Breast epithelium (tissue), 4 donors: ENCODE measurements at places on chromosomes 7 and 10.
A peak's percentile ranks its signal among the peaks of the same experiment; 100 is the strongest.

DNA sequence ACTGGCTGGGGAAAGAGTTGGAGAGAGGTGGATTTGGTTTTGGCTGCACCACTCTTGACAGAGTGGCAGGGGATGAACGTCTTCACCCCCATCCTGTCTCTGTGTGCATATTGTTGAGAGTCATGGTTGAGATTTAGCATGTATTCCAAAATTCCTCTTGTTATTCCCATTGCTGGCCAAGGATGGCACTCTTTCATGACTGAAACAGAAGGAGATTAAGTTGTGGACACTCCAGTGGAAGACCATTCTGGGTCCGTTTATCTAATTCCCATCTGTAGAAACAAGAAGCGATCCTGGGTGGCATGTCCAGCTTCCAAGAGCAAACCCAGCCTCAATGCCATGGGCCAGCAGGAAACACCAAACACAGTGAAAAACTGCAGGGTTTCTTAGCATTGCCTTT is 469.0 kb upstream of the IGFBP3 start:
- DNase-seq = no peak

DNA sequence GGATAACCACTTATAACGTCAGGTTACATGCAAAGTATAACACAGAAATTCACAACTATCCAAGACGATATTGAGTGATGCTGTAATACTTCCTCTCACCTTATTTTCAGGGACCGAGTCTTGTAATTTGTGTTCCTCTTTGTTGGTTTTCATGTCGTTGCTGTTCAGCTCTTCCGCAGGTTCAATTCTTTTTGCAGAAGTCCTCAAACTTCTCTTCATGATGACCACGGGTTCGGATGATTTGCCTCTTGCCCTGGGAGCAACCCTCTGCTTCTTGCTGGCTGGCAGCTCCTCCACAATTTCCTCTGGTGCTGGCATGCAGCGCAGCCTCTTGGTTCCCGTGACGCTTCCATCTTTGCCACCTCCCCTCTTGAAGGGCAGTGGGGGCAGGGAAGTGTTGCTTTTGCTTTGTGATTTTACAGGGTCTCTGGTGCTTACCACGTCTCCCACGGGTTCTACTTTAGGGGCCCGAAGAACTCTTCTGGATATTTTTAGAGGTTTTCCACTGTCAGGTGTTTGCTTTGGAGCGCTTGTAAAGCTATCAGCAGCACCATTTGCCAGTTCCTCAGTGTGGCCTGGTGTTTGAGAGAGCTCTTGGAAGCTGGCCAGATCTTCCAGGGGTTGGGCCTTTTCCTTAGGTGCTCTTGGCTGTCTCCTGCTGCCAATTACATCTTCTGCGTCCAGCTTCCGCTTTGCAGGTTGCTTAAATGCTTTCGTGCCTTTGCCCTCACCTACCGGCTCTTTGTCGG is 23.6 kb downstream of the MKI67 start:
- no peak for DNase-seq

- no peak for DNase-seq
Observed at GRCh38 chr10:93416824-93417223, 65.3 kb downstream of the MYOF start.

DNA sequence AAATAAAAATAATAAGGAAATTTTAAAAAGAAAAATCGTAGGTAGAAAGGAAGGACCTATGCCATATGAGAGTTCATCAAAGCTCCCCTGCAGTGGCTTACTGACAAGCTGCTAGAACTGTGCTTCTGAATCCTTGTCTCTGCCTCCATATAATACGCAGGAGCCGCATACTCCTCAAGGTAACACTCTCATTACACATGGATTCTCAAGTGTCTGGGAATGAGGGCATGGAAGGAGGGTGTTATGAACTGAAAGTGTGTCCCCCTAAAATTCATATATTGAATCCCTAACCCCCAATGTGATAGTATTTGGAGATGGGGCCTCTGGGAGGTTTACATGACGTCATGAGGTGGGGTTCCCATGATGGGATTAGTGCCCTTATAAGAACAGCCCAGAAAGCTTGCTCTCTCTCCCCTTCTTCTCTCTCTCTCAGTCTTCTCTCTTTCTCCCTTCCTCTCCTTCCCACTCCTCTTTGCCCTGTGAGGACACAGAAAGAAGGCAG is 35.2 kb downstream of the CREB3L2 start:
- DNase-seq = no peak

DNA sequence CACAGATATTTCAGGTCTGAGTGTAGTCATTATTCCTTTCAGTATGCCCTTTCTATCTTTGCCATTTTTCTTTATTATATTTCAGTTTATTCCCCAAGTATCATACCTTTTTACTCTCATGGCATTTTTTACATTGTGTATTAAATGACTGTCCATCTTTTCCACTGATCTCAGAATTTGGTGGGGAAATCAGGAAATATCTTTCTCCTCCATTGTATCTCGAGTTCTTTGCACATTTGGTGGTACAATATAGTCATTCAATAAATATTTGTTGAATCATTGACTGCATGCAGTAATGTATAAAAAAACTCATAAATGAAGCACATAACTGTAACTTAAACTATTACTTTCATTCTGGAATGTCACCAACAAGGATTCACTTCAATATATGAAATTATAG is 354.7 kb downstream of the HGF start:
- DNase-seq = no peak

GRCh38 chr10:75435291-75435690 is 3.9 kb downstream of the LRMDA start:
- no peak for DNase-seq

DNA sequence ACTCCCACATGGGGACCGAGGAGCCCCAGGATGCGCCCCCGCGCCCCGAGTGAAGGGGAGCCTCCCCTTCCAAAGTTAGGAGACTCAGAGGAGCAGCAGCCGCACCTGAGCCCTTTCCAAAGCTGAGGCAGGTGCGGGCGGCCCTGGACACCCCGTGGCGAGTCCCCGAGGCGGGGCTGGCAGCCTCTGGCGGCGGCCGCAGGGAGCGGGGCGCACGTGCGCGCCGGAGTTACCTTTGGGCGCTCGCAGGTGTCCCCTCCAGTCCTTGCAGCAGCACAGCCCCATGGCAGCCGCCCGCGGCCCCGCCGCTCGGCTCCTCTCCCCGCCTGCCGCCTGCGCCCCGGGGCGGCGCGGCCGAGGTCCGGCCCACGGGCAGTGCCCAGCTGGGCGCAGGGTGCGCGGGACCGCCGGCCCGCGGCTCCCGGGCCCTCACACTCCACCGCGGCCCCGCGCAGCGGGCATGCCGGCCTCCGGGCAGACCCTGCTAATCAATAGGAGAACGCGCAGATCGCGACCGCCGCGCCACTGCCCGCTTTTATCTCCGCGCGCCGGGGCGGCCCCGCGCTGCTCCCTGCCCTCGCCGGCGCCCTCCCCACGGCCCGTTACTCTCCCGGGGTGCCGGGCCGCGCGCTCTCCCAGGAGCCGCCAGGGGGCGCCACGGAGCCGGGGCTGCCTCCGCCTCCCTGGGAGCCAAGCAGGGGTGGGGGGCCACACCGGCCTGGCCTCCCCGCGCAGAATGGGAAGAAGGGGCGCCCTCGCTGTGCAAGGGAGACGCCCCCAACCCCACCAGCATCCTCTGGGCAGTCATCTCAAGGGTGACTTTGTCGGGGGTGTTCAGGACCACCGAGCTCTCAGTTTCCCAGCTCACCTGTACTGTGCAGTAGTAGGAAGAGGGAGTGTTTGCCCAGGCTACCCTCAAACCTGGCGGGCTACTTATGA is 80.8 kb downstream of the ARHGAP22 start:
- DNase-seq = no peak

DNA sequence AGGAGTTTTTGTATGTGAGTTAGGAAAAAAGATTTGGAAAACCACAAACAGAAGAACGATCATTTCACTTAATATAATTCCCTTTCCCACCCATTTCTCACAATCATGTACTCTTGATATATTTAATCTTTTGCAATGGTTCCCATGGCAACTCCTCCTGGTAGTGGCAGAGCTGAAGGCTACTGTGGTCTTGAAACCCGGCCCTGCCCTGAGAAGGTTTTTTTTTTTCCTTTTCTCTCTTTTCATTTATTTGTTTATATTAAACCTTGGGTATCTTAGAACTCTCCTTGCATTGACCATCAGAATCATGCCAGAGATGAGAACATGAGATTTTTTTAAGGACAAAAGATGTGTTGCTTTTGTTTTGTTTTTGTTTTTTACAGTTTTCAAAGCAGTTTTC is 566.1 kb upstream of the NRP1 start:
- DNase-seq = no peak

DNA sequence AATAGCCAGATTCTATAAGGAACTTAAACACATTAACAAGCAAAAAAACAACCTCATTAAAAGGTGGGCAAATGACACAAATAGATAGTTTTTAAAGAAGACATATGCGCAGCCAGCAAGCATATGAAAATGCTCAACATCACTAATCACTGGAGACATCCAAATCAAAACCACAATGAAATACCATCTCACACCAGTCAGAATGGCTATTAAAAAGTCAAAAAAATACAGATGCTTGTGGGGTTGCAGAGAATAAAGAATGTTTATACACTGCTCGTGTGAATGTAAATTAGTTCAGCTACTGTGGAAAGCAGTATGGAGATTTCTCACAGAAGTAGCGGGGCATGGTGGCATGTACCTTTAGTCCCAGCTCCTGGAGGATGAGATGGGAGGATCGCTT is 164.0 kb downstream of the CHRM2 start:
- no peak for DNase-seq

DNA sequence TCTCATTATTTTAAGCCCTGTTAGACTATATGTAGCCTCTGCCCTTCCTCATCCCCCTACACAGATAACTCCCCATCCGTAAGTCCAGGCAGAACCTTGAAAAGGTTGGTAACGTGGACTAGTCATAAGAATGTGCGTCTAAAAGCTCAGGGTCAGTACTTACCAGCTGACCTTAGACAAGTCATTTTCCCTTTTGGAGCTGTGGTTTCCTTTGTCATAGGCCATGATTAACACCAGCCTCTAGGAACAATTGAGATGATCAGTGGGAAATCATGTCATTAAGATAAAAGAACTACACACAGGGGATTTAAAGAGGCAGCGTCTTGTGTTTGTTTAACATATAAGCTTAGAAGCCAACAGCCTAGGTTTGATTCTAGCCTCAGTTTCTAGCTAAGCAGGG is 6.9 kb upstream of the UNC5B start:
- DNase-seq = no peak

DNA sequence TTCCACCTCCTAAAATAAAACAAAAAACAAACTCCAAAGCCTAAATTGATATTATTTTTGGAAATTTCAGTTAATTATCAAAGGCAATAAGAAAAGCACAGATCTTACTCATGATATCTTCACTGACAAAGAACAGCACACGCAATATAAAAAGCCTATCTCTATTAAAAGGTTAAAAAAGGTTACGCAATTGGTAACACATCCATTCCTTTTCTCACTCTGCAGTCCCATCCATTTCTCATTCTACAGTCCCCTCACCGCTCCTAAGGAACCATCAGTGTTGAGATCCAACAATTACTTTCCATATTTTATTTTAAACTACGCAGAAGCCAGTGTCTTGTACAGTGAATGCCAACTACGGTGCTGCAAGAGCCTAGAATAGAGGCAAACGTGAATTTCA is 1.3 kb downstream of the SEC61G start:
- no peak for DNase-seq

GRCh38 chr10:50605269-50605950 is 18.3 kb downstream of the SGMS1 start:
- peak; percentile 66 for DNase-seq

DNA sequence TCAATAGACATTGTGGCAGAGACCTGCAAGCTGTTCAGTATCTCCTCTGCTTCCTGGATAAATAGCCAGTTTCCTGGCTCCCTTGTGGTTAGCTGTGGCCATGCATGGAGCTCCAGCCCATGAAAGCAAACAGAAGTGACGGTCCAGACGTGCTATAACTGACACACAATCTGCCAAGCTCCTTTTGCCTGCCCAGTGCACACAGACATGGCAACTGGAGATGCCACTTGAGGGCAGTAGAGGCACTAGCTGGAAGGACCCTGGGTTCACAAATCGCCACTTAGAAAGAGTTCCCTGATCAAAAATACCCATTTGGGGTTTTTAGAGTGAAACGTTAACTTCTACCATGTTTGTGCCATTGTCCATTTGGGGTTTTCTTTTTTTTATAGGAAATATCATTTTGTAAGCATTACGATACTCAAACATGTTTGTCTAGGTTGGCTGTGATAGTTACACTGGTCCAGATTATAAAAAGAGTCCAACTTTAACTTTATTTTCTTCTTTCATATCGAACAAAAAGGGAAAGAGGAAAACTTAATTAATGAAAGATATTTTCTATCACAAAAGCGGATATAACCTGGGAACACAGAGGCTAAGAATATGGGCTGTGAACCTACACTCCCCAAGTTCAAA is 31.3 kb downstream of the KIN start:
- DNase-seq = no peak

DNA sequence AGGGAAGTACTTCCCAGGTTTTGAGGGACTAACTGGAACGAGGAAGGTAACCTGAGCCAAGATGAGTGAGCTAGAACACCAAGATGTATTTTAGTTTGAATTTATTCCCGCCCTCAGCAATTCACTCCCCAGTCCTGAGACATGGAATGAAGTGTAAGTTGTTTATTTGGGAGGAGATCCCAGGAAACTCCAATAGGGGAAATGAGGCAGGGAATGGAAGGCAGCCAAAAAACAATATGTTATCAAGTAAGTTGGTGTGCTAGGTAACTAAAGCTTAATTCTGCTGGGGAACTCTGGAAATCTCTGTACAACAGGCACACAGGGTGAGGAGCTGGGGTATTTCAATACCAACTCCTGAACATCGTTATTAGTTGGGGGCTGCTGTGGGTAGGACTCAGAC is 189.7 kb upstream of the HDAC9 start:
- DNase-seq = no peak

DNA sequence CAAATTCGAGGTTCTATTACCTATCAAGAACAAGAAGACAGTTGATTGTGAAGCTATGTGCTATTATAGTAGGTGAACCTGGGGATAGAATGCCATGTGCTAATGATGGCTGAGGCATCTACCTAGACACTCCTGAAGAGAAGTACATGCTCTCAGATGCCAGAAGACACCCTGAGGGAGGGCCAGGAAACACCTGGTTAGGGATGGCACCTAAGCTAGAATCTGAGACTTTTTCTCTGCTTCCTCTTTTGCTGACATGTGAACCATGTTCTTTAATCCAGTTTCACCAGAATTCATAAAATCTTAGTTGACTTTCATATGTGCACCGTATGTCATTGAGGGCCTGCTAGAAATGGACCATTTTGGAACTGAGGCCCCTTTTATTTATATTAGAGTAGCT is 242.8 kb downstream of the GPR158 start:
- no peak for DNase-seq
